Hematopoietic multipotent progenitor cell treated with erythropoietin and hydrocortisone succinate and interleukin-3 and kit ligand, for 15 days (in vitro differentiated cells): ENCODE measurements at places on chromosomes 11 and 22.

DNA sequence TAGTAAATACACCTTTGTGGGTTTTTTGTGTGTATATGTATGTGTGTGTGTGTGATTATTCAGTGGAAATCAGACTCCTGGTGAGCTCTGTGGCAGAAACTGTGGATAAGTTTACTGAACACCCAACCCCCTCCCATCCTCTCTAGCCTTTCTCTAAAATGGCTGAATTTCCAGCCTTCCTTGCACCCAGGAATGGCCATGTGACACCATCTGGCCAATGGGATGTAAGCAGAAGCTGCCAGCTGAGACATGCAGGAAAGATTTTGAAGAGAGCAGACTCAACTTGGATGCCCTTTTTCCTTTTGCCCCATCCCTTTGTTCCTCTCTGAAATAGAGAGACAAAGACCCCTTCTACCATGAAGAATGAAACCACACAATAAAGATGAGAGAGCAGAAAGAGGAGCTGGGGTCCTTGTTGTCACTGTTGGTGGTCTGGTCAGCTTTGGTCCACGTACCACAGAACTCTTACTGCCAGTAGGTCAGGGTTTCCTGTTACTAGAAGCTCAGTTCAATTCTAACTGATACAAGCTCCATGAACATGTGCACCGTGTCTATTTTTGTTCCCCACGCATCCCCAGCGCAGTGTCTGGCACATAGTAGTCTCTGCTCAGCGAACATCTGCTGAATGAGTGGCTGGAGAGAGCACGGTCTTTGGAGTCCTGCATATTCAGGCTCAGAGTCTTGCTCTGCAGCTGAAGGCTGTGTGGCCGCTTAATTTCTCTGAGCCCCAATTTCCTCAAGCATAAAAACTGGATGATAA is 57.5 kb downstream of the SEZ6L start:
- DNase-seq = no peak

DNA sequence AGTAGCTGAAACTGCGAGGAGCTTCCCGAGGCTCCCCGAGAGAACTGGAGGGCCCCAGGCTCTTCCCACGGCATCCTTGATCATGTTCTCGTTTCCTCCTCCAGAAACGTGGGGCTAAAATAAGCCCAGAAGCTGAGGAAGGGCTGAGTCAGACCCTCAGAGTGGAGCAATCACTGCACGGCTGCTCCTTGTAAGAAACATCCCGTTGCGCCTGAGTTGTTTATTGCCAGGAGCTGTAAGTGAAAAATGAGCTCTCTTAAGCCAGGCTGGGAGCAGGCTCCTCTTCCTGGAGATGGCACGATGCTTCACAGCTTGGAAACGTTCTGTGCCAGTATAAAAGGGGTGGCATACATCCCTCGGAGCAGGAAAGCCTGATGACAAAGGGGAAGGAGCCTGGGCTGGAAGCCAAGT is 47.3 kb upstream of the SYN3 start:
- DNase-seq = no peak

GRCh38 chr22:20654343-20655208 is 119.3 kb upstream of the SERPIND1 start:
- DNase-seq = no peak

DNA sequence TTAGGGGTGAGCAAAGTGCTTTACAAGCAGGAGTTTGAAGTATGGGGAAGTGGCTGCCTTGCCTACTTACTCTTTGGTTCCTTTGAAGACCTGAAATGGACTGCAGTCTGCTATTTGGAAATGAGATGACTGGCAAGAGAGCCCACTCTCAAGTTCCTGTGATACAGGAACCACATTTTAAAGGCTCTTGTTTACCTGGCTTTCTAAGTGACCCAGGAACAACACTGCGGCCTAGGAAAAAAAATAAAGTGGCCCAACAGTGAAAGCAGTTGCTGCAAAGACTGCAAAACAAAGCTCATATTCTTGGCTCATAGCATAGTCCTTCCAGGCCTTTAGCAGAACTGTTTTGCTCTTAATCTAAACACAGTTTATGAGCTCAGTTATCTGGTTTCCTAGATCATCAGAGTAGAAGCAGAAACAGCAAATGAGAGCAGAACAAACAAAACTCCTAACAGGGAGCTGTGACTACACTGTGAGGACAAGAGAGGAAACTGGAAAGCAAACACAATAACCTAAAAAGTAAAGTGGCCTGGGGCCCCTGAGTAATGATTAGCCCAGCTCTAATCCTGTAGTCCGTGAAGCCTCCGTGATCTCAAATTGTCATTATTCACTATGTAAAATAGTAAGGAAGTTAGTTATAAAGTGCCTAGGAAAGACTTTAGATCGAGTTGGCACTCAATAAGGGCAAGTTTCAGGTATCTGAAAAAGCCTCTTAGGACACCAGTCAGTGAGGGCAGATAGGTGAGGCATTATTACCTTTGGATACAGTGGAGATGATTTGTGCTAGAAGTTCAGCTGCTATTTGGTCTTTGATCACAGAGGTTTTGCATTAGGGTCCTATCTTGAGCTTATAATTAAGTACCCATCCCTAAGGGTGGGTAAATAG is 11.5 kb downstream of the CCDC117 start:
- no peak for DNase-seq

DNA sequence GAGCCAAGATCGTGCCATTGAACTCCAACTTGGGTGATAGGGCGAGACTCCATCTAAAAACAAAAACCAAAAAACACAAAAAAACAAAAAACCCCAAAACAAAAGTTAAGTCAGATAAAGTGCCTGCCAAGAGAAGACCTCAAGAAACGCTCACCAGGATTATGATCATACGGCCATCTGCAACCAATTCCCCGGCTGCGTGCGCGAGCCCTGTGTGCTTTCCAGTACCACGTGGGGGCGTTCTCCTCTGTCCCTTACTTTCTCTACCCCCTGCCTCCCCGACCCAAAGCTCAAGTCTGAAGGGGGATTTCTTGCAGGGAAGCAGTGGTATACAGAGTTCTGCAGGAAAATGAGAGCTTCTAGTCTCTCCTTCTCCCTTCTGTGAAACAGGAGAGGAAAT is 10.5 kb upstream of the RPS19BP1 start:
- DNase-seq = no peak
